ENCODE measurements at places on chromosomes 5 and 9.

- DNase-seq: no peak
Measured at GRCh38 chr5:11037941-11038340, 276.9 kb upstream of the DAP start.

DNA sequence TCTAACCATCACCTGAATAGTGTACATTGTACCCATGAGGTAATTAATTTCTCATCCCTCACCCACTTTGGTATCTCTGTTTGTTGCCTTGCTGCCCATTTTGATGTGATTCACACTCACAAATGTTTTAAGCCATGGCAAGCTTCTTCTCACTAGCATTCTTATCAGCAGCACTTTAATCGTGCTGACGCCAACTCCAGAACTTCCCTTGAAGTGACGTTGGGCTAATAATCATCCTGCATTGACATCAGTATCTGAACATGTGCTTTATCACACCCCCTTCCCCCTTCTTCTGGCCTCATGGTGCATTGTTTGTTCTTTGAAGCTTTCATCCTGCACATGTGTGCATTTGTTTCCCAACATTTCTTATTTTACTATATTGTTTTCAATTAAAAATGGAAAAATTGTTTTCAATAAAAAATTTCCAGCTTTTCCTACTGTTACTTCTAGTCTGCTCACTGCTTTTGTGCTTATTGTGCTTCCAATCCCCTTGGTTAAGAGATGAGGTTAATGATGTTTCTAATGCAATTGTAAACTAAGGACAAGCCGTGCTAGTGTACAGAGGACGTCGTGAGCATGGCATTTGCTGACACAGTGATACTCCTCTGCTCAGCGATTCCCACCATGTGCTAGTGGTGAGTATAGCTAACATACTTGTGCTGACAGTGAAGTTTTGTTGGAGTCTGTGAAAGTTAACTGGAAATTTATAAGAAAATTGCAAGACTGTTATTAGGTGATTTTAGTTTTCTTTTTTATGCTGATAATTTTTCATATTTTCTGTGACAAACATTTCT, 238.5 kb downstream of the KDM4C start:
- DNase-seq: no peak

DNA sequence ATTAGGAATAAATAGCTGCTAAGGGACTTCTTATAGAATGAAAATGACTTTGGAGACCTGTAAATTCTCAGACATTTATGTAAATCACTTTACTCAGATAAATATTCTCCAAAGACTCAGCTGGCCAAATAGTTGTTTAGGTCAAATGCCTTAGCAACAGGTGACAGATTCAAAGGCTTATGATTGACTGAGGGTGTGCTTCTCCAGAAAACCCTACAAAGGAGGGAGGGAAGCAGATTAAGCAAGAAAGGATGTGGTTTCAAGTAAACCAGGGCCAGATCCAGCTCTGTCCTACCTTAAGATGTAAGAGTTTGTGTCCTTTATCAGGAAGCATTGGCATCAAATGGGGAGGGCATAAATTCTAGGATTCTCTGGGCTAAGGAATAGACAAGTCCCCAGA, 433.0 kb downstream of the TLE1 start:
- DNase-seq: no peak

- no peak for DNase-seq
Measured at GRCh38 chr5:42874621-42875198, 63.0 kb upstream of the SELENOP start.

DNA sequence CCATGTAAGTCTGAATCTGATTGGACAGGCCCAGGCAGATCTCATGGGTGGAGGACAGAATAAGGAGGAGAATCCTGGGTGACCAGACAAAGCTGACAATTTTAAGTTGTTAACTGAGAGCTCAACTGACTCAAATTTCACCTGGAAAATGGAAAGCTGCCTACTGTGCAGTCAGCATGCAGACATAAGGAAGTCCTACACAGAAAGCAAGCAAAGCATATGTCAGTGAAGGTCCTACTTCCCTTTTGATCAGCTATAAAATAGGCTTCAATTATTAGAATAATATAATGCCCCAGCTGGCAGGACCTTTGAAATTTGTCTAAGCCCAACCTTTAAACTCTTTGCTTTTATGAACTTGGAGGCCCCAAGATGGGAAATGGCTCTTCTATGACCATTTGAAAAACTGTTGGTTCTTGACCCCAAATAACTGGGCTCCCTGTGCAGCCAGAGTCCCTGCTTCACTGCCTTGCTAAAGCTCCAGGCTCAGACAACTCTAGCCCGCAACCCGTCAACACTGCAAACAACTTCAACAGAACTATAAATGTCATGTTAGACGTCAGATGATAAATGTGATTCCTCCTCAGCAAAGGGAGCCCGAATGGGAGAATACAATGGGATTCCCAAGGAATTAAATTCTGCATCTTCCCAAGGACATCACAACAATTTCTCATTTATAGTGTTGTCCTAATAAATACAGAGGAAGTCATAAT, 118.9 kb upstream of the ADRA1B start:
- no peak for DNase-seq

GRCh38 chr5:99122976-99123375, 194.2 kb upstream of the CHD1 start:
- no peak for DNase-seq

DNA sequence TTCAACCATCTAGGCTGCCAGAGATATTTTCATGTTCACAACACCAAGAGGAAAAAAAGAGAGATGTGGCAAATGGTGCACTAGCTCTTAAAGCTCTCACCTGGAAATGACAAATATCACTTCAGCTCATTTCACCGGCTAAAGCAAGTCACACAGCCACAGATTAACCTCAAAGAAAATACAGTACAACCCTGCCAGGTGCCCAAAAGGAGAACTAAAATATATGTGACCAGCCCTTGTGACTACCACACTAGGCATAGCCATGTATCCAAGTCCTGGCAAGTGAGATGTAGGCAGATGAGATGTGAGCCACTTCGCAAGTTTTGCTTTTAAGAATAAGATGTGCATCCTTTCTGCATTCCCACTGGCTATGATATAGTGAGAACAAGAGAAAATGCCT, 41.4 kb downstream of the AGTPBP1 start:
- no peak for DNase-seq

GRCh38 chr9:128249558-128249907, 26.3 kb downstream of the GOLGA2 start:
- no peak for DNase-seq
